NCI-H2081 (cell line): ENCODE measurements at places on chromosomes 4 and X.

- DNase-seq = peak; percentile 1
These were observed 105.7 kb upstream of the PDLIM3 start for GRCh38 chr4:185640811-185641675.

- DNase-seq = no peak
These were observed 2.5 kb downstream of the ANAPC4 start for GRCh38 chr4:25379591-25379990.

DNA sequence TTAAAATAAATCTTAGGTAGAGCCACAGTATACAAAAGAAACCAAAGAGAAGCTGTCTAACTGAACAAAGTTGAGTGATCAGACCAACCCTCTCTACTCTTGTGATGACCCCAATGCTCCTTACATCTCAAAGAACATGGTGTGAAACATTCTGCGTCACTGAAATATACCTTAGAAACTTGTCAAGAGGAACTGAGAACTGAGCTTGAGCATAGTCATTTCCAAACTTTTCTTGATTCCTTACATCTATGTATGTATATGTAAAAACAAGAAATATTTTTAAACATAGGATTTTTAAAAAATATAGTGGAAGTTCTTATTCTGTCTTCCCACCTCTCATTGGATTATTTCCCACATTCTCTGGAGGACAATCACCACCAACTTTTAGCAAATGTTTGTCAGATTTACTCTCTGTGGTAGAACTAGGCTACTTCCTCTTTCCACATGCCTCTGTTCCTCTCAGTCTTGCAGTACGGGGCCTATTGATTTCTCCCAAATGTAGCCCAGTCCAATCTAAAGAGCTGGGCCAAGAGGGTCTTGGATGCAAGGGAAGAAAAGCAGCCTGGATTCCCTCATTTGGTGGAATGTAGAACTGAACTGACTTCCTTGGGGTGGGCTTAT, 98.2 kb upstream of the HHIP start:
- no peak for DNase-seq

GRCh38 chr4:52312722-52313121, 261.6 kb downstream of the SPATA18 start:
- no peak for DNase-seq

GRCh38 chrX:74421740-74422352, 553 bp downstream of the SLC16A2 start:
- DNase-seq = no peak

GRCh38 chr4:17770845-17771244, 10.6 kb downstream of the FAM184B start:
- no peak for DNase-seq

DNA sequence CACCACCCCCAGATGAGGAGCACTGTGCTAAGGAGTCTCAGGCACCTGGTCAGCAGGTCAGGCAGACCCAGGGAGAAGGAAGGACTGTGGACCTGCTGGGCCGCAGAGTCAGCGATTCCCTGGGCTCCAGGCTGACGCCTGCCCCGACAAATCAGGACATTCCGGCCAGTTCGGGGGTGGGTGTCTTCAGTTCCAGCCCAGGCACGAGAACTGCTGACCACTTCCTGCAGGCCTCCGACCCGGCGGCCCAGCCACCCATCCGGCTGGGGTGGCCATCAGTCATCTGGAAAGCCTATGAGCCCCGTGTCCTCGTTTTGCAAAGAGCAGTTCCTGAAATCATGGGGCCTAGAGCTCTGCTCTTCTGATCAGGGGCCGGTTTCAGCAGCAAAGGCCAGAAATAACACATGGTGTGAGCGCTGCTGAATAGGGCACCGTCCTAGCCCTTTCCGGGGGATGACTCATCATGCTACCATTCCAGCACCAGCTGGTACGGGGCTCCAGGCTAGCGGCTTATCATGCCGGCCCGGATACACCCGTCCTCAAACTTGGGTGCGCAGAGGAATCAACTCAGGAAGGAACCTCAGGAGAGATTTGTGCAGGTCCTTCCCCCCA, 7.8 kb upstream of the SH3TC1 start:
- no peak for DNase-seq

DNA sequence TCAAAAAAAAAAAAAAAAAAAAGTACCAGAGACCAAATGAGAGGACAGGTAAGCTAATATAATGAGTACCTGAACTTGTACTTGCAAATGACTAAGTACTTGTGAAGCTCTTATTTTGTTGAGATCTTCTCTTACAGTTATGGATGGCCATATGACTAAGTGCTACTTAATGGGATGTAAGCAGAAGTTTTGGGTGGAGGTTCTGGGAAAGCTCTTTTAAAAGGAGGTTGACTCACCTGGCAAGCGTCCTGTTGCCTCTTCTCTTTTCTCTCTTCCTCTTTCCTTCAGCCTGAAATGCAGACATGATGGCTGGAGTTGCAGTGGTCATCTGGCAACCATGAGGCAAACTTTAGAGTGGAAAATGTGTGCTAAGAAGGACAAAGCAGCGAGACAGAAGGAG, 36.9 kb upstream of the MED14 start:
- DNase-seq = no peak

- DNase-seq = no peak
These were observed 68.7 kb downstream of the NBDY start for GRCh38 chrX:56797574-56798338.

DNA sequence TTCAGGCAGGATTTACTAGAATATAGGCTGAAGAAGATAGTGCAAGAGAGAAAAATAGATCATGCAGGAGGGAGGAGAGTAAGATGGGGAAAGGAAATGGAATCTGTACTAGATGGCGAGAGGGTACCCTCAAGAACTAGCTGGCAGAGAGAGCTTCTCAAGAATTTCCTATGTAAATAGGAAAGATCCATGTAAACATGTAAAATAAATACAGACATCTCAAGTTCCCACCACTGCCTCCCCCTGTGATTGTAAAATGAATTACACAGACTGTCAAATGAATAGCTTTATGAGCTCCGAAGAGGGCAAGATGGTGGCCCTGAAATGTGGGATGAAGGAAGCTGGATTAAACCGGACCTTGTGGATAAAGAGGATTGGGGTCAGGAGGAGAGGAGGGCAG, 178.0 kb downstream of the PALLD start:
- DNase-seq = no peak

DNA sequence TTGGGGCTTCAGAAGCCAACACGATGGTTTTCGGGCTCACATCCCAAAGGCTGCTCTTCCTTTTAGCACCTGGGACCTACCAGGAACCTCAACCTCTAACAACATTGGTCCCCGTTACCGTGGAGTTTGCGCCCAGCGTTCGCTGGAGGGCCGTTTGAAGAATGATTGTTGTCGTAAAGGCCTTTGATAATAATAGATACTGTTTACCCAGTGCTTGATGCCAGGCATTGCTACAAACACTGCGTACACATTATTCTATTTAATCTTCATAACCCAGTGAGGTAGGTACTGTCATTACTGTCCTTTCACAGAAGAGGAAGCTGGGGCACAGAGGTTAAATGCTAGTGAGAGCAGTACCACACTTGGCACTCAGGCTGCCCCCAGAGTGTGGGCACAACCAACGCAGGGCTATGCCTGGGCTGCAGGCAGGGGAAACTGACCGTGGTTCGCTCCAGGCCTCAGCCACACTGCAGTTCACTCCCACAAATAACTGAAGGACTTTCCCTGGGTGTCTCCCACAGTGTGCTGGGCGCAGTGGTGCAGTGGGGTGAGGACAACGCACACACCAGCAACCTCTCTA, 1.0 kb upstream of the ACSL1 start:
- DNase-seq = peak; percentile 32

- no peak for DNase-seq
These were observed 159.2 kb upstream of the SLC7A11 start for GRCh38 chr4:138401334-138401733.

DNA sequence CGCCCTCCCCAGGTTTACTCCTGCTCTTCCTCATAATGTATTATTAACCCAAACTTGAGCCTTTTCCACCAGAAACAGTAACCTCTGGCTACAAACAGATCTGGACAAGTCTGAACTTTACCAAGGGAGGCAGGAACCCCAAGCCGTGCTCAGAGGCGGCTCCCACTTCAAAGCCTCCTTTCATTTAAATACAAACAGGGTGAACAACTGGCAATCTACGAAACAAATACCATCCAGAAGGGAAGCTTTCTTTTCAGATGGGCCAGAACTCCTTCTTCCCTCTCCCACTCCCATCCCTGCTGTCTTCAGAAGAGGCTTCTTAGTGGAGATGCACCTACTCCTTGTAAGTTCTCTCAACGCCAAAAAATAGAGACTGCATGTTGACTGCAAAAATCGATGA, 2.1 kb upstream of the GPC4 start:
- DNase-seq = no peak

GRCh38 chrX:137566746-137567679, 1.1 kb downstream of the ZIC3 start:
- peak; percentile 15 for DNase-seq

DNA sequence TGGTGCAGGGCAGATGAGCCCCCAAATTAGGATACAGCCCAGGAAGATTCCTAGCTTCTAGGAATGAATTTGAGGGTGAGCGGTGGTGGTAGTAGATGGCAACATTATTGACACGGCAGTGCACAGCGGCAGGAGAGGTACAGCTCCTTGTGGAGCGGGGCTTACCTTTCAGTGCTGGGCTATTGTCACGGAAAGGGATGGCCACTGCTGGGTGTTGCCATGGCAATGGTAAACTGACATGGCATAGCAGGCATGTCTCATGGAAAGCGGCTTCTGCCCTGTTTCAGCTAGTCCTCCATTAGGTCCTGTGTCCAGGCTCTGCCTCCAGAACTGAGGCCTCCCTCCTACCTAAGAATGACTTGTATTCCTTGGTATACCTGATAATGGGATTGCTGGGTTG, 81.8 kb upstream of the WDR1 start:
- DNase-seq = no peak

DNA sequence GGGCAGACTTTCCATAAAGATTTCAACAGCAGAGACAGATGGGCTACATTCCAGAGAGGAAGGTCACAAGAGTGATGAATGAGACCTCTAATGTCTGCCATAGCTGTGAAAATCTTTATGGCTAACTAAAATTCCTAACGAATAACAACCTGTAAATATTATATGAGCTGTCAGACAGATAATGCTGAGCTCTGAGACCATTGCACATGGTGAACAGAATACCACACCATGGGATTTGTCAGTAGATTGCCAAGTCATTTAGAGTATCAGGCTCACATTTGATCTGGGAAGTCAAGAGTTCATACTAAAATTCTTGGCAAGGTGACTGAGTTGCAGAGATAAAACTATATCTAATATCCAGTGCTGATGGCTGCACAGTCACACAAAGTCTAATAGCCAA, 259.2 kb upstream of the FTHL17 start:
- DNase-seq = no peak

- peak; percentile 83 for DNase-seq
These were observed at the start of gene CCNG2 for GRCh38 chr4:77156912-77157858. Gene CCNG2, plus strand, starts transcription at chr4:77157207. Its CDS starts 1,326 bp downstream, at chr4:77158533.

DNA sequence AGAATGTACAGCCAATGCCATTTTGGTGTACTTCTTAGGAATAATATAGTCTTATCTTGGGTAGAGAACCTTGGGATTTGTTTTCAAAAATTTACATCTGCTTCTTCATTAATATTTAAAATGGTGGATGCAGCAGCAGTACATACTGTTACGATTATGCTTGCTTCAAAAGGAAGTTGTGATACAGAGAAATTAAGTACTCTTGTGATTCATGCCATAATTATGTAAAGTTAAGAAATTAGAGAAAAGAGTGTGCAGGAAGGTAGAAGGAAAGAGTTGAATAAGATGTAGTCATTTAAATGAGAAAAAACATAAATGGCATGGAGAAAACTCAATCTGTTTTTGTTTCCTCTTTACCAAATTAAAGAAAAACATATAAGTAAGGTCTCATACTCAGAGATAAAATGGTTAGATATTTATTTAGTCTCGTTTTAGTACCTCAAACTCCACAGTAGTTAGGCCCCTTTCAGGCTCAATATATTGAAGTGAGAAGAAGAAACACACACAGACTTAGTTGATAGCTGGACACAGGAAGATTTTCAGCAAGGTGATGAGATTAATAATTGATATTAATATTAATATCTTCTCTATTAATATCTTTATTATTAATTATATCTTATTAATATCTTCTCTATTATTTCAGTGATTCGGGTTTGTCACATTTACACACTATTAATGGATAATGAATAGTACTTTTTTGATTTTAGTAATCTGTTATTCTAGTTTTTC, 70.1 kb upstream of the HPGD start:
- no peak for DNase-seq

- no peak for DNase-seq
These were observed 24.8 kb downstream of the ZFYVE28 start for GRCh38 chr4:2393353-2394270.

DNA sequence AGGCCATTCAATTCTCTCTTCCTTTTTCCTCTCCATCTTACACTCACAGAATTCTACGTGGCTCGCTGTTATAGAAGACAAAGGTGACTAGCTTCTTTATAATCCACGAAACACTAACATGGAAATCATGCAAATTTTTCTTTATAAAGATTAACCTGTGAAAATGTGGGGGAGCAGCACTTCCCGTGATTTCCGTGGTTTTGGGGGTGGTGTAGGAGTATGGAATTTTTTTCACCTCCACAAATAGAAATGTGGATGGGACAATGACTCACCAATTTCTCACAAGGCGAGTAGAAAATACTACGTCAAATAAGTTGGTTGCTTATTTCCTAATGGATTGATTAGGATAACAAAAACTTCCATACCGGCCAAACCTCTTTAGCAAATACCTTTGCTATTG, 719.2 kb upstream of the TENM3 start:
- no peak for DNase-seq

DNA sequence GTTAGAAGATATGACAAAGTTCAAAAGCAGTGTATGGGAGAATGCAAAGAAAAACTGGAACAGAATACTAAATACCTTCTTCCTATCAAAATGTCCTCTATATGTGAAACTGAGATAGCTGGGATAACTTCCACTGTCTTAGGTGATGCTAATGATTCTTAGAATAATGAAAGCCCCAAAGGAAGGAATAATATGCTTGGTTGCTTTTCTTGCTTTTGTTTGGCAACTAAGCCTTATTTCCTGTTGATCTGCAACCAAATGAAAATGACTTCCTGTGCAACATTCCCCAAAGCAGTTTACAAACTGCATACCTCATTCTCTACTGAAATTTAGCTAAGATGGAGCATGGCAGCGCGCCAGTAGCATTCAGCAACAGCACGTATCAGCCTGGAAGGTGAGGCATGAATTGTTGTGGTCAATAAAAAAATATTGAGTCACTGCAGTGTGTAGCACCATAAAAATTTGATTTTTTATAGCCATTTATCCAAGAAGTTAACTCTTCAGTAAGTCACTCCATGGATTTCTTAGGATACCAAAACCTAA, 18.7 kb downstream of the NDNF start:
- DNase-seq = no peak

GRCh38 chr4:129578336-129578735, 482.4 kb downstream of the C4orf33 start:
- DNase-seq = no peak

GRCh38 chr4:26331380-26331950, 10.7 kb downstream of the RBPJ start:
- DNase-seq = no peak

GRCh38 chr4:48575964-48576363, 85.9 kb downstream of the ZAR1 start:
- no peak for DNase-seq

- DNase-seq = no peak
These were observed 315.4 kb downstream of the CCSER1 start for GRCh38 chr4:90442619-90443018.

- DNase-seq = no peak
These were observed 12.5 kb upstream of the MSX1 start for GRCh38 chr4:4847011-4847410.
